ENCODE measurements at places on chromosomes 6 and 20.

DNA sequence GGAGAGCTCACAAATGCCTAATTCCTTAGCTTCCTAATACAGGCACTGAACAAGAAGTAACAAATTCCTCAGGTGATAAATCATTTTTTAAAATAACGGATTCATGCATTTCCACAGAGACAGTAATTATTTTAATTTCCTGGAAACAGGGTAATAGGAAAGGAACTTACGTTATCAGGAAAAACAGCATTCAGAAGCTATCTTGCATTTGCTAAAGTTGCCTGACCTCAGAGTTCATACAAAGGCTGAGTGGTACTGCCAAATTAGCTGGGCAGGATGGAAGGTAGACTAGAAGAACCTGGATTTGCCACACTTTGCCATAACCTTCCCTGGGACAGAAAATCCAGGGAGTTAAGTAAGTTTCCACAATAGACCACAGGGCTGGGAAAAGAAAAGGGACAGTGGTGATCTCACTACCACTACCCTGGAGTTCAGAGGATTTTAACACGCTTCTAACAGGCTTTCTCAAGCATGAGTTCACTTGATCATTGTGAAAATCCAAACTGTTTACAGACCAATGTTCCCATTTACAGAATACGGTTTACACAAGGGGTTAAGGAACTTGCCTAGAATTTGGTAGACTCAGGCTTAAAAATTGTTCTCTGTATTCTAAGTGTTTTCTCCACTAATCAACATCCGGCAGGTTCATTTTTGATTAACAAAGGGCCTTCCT lies 57.0 kb downstream of the KIF13A start:
- no peak for DNase-seq

DNA sequence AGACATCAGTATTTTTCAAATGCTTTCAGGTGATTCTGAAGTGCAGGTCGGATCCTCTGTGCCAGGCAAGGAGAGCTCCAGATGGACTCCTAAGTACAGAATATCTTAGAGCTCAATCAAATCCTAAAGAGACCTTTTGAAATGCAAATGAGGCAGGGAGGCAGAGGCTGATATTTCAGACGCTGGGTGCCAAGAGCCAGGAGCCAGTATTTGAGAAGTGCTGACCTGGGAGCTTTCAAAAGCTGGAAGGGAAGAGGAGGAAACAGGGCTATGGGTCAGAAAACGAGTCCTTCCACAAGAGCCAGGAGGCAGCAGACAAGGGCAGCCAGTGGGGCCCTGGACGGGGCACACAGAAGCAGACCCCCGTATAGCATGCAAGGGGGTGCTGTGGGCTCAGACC lies 46.1 kb upstream of the DSN1 start:
- no peak for DNase-seq

- DNase-seq: no peak
Measured at GRCh38 chr6:17202526-17202925, 78.6 kb upstream of the RBM24 start.

DNA sequence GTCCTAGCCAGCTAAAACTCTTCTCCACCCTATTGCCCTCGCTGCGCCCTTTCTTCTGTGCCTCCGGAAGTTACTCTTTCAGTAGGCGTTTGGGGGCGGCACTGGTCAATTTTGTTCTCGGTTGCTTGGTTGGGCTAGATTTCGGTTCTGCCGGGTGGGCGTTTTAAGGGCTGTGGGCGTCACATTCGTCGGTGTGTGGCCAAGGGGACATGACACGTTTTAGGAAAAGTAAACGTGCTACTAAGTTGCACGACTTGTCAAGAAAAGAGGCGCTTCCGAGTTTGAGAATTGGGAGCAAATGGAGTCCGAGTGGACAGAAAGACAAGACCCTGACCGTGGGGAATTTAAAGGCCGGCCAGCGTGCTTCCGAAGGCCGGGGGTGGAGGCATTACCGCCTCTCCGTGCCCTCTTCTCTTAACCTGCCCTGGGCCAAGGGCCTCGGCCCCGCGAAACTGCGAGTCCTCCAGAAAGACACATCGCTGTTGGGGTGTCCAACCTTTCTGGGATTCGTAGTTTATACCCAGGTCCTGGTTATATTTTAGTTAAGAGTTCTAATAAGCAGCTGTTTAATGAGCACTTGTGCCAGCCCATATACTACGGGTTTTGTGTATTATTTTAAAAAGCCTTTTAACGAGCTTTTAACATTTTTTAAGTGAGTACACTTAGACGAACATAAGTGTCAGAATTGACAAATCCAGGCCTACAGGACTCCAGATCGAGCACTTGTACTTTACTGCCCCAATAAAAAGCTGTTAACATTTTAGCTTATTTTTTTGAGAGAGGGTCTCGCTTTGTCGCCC lies 664 bp upstream of the BAG6 start:
- DNase-seq: peak; percentile 92

DNA sequence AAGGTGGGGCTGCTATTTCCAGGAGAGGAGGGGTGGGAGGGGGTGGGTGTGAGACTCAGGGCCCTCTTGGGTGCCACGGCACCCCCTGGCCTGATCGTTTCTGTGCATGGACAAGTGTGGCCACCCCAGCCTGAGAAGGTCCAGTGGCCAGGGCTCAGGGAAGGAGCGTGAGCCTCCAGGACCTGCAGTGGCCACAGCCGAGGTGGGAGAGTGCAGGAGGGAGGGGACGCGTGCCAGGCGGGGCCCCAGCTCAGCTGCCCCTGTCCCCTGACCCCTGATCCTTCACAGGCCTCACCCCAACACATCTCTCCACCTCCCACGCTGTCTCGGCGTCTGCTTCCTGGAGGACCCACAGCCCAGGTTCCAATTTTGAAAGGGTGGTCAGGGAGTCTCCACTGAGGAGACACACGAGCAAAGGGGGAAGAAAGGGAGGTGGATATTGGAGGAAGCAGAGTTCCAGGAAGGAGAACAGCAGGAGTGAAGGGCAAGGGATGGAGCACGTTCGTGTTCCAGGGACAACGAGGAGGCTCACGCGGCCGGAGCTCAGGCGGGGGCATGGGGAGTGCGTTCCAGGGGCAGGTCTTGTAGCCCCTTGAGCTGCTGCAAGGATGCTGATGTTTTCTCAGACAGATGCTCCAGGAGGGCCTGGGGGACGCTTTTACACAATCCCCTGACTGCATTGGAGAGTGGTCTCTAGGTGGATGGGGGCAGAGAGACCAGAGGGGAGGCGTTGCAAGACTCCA lies 4.2 kb upstream of the HRH3 start:
- DNase-seq: no peak

DNA sequence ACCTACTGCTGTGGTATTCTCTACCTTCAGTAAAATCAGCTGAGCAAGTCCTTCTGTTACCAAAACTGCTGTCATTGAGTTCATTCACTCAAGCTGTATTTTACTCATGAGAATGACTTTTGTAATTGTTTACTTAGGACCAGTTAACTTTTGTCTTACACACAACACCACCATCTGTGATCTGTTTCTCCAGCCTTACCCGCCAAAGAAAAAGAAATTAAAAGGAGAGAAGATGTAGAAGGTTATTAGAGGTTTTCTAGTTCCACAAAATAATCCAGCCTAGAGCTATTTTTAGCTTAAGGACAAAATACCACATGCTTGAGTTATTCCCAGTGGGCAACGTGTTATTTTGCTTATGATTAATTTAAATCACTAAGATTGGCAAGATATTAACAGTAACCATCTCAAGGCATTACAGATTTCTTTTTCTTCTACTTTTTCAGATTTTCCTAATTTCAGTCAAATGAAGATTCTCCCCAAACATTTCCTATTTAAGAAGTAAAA lies 38.2 kb downstream of the FAM8A1 start:
- no peak for DNase-seq

DNA sequence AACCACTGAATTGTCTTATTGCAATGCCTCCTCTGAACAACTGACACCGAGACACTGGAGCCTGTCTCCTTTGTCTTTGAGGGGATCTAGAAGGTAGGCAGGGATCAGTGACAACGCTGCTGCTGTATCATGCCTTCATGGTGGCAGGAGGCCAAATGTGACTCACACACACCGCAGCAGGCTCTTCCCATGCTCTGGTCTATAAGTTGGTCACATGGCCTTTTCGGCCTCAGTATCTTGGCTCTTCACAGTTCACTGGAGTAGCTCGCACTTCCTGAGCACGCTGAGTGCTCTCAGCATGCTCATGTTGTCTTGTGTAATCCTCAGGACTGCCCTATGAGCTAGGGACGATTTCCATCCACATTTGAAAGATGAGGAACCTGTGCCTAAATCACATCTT lies 167.4 kb upstream of the PCSK2 start:
- DNase-seq: no peak

DNA sequence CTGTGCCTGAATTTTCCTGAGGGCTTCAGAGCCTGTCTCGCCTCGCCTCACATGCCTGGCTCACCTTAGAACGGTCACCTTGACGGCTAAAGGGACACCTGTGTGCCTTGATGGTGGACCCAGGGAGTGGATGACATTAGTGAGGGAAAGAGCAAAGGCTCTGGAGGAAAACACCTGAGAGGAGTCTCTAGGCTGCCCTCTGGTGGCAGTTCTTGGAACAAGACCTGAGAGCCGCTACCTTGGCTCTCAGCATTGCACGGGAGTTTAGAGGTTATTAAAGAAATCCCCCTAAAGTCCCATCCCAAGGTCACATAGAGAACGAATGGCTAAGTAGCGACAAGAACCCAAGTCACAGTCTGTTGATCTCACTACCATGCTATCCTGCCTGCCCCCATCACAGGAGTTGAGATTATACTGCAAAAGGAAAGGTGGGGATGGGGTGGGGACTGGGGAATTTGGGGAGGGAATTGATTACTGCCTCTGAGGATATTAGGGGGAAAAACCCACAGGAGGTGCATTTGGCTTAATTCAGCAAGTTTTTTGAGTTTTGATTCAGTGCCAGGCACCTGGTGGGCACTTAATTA lies 7.9 kb upstream of the CDSN start:
- peak; percentile 58 for DNase-seq

- no peak for DNase-seq
Measured at GRCh38 chr6:38213251-38213658, 393.7 kb downstream of the ZFAND3 start.

DNA sequence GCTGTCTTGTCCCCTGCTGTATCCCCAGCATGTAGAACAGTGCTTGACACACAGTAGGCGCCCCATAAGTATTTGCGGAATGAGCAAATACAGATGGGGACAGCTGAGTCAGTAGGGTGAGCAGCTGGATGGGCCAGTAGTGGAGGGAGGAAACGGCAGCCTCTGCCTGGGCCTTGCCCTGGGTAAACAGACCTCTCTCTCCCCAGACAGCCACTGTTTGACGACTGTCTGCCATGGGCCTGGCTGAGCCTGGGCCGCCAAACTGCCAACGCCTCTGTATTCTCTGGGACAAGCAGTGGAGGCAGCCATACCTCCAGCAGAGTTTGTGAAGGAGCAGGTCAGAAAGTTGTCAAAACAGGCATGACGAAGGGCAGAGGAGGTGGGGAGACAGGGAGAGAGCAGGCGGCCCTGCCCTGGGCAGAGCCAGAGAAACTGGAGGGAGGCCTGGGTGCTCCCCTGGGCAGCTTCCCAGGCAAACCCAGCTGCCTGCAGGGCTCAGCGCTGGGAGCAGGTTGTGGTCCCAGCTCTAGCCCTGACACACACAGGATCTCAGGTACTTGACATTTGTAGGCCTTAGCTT lies 15.2 kb downstream of the HNF4A start:
- DNase-seq: no peak

GRCh38 chr20:49380337-49380780 lies 102.1 kb downstream of the KCNB1 start:
- DNase-seq: no peak

DNA sequence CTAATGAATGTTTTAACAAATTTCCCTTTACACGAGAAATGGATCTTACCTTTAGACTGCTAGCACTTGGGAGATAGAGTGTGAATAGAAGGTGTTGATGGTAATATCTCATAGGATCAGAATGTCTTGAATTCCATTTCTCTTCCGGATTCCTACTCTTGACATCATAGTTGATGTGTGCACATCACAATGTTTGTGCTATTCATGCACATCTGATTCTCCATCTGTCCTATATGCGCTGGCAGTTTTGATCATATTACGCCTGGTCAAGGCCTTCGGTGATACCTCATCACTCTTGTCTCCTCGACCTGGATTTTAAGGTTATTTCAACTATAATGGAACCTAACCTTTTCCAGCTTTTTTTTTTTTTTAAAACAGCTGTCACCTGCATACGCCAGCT lies 16.8 kb upstream of the ACAT2 start:
- DNase-seq: no peak

DNA sequence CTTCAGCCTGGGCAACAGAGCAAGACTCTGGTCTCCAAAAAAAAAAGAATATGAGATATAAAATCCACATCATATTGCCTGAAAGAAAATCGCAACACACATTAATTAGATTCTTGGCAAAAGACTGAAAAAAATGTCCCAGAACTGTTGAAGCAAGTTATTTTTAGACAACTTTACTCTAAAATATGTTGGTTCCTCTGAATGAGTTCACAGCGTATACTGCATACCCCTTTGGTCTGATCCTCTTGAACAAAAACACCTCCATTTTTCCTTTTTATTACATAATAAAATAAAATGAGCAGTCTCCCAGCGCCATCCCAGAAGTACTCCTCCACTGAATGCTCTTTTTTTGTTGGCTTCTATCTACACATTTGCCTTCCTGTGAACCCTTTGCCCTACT lies 126.0 kb upstream of the TMEM170B start:
- DNase-seq: no peak

DNA sequence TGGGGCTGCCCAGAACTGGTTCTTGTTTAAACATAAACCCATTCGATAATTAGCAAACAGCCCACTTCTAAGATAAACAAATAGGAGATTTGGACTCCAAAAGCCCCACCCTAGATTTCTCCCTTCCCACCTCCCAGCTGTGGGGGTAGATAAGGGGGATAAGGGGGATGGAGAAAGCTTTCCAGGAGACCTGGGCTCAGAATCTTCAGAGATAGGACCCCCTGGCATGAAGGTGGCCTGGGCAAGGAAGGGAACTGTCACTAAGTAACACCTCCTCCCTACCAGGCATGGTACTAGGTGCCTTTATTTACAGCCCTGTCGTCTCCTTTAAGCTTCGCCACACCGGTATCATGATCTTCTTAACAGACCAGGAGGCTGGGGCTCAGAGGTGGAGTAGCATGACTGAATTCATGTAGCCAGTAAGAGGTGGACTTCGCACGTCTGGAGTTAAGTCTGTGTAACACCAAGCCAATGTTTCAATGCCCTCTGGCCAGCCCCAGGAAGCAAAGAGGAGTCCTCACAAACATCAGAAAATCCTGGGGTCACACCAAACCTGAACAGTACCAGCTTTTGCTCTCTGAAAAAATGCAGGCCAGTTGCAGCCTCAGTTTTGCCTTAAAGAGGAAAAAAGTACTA lies 4.6 kb downstream of the SDC4 start:
- DNase-seq: no peak

- DNase-seq: peak; percentile 13
Measured at GRCh38 chr6:130367767-130368166, 1.9 kb downstream of the TMEM200A start.

DNA sequence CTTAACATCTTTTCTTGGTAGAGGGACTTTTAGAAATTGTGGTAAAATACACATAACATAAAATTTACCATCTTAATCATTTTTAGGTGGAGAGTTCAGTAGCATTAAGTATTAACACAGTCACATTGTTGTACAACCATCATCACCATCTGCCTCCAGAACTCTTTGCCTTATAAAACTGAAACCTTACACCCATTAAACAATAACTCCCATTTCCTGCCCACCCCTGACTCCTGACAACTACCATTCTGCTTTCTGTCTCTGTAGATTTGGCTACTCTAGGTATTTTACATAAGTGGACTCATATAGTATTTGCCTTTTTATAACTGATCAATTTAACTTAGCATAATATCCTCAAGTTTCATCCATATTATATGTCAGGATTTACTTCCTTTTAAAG lies 88.7 kb downstream of the ZHX3 start:
- no peak for DNase-seq

All from CD4-positive, alpha-beta T cell treated with Interleukin-1 beta for 1 hour (primary cell).